Bronchial epithelial cell (primary cell): ENCODE measurements at places on chromosomes 4 and X. TPM values are rescaled to one million over a fixed set of nuclear protein-coding genes. Genes with fewer than 3 reads are reported as not detected.

Gene LUZP4
- not detected in 2 replicates for total RNA-seq

Gene ARHGEF38
- 0.26 TPM in 1 of 2 replicates, not detected in the other for total RNA-seq

Gene VEGFD
- 0.26 TPM in 2 replicates for total RNA-seq

Gene SLC16A2
- total RNA-seq: 1.3 TPM in 2 replicates

Gene SMIM31
- total RNA-seq: not detected in 2 replicates

Gene CXCL10
- total RNA-seq: 0.13 TPM in 1 of 2 replicates, not detected in the other

Gene EREG
- 30.7 and 31.1 TPM in 2 replicates for total RNA-seq

Gene NWD2
- 0.26 and 1.2 TPM in 2 replicates for total RNA-seq

Gene TRIM60
- not detected in 2 replicates for total RNA-seq

Gene BEX4
- 10.3 and 17.8 TPM in 2 replicates for total RNA-seq

Gene FDCSP
- not detected in 2 replicates for total RNA-seq

Gene ITM2A
- total RNA-seq: 1.8 and 4.9 TPM in 2 replicates

Gene C4orf36
- 1.8 and 2.4 TPM in 2 replicates for total RNA-seq

Gene SPON2
- 5.4 and 6.3 TPM in 2 replicates for total RNA-seq

Gene COX7B
- 358 and 360 TPM in 2 replicates for total RNA-seq

Gene UFSP2
- 27.4 and 29.2 TPM in 2 replicates for total RNA-seq

Gene ZRSR2
- 4.2 and 7.2 TPM in 2 replicates for total RNA-seq

Gene PGAM4
- not detected in 2 replicates for total RNA-seq

Gene NEUROG2
- not detected in 2 replicates for total RNA-seq

Gene CT45A3
- total RNA-seq: not detected in 2 replicates

Gene IGSF1
- not detected in 2 replicates for total RNA-seq

Gene EOLA2
- total RNA-seq: 21.9 and 38.0 TPM in 2 replicates

Gene SERTM2
- under 0.01 TPM in 1 of 2 replicates, not detected in the other for total RNA-seq

Gene CD99L2
- total RNA-seq: 7.7 and 10.8 TPM in 2 replicates

Gene NDUFB11
- 32.1 and 48.4 TPM in 2 replicates for total RNA-seq

Gene TLR3
- total RNA-seq: 0.26 and 0.38 TPM in 2 replicates

Gene P2RY4
- 0.13 TPM in 1 of 2 replicates, not detected in the other for total RNA-seq

Gene MAB21L2
- not detected in 2 replicates for total RNA-seq

Gene KCND1
- 0.26 and 0.64 TPM in 2 replicates for total RNA-seq

Gene LRIT3
- total RNA-seq: under 0.01 TPM in 2 replicates

Gene SLC39A8
- total RNA-seq: 4.5 and 7.6 TPM in 2 replicates

Gene PWWP3B
- total RNA-seq: under 0.01 and 0.64 TPM in 2 replicates
